ENCODE measurements at places on chromosomes 12 and 14.

DNA sequence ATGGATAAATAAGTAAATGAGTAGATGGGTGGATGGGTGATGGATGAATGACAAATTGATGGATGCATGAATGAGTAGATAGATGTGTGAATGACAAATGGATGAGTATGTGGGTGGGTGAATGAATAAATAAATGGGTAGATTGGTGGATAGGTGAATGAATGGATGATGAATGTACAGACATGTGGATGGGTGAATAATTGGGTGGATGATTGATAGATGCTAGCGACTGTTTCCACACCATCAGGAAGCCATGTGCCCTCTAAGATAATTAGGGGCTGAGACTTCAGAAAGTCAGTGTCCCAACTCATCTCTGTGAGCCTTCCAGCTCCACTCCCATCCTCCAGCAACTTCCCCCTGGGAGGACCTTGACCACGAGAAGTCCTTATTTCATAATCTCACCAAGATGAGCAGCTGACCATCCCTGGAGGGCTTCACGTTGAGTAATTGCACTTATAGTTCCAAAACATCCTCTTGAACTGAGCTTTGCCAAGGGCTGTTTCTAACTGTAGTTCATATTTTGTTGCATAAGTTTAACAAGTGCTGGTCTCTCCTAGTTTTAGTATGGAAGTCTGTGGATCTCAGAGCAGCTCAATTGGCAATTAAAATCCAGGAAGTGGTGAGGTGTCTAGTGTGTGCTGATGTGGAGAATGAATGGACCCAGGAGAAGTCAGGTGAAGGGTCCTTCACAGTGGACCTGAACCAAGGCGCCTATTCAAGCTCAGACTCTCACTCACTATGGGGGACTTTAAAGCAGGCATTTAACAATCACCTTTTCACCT is 295.7 kb downstream of the ADGRD1 start:
- no peak for DNase-seq

GRCh38 chr14:105126126-105126980 is 42.2 kb downstream of the JAG2 start:
- no peak for DNase-seq

GRCh38 chr12:65534238-65534841 is 255.9 kb downstream of the MSRB3 start:
- DNase-seq, result no peak

GRCh38 chr12:113231235-113232088 is 10.2 kb downstream of the TPCN1 start:
- DNase-seq, result no peak

GRCh38 chr14:102922490-102923200 is at the start of gene AMN:
TSS of gene AMN (plus strand) at chr14:102922663. CDS start at chr14:102922689, 26 bp downstream.
- DNase-seq, result no peak

DNA sequence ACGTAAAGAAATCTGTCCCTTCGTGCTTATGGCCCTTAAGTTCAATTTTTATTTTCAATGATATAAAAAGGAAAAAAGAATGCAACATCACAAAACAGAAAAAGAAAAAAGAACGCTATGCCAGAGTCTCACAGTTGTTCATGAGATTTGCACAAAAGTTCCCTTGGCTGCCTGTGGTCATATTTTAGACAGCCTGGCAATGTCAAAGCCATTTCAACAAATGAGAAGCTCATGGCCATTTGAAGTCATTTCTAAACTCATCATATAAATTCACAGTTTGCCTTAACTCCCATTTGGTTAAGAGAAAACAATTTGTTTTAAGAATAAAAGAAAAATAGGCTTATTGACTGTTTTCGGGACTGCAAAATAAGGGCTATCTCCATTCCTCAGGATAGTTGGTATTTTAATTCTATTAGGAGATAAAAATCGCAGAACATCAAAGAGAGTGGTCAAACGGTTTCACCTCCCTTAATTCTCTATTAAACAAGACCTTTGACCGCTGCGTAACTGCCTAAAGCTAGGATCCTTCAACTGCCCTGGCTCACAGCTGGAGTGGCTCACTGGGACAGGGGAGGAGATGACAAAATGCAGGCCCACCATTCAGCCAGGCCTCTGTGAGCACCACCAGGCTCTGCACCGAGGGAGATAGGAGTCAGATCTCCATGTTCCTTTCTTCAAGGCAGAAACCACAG is 119.2 kb upstream of the DAAM1 start:
- DNase-seq, result no peak
